Uterus (tissue), 4 donors: ENCODE measurements at places on chromosomes 6 and 20. TPM values are rescaled to one million over a fixed set of nuclear protein-coding genes. Genes with fewer than 3 reads are reported as not detected.

The PNRC1 gene
- 192 TPM for total RNA-seq

The CD83 gene
- 2.0 TPM for total RNA-seq

The HLA-DMB gene
- 23.6 TPM for total RNA-seq

The C2 gene
- 4.1 TPM for total RNA-seq

The MRS2 gene
- total RNA-seq, result 17.5 TPM

The NRN1 gene
- total RNA-seq, result 1.3 TPM

The ELMO2 gene
- total RNA-seq, result 59.0 TPM

DNA sequence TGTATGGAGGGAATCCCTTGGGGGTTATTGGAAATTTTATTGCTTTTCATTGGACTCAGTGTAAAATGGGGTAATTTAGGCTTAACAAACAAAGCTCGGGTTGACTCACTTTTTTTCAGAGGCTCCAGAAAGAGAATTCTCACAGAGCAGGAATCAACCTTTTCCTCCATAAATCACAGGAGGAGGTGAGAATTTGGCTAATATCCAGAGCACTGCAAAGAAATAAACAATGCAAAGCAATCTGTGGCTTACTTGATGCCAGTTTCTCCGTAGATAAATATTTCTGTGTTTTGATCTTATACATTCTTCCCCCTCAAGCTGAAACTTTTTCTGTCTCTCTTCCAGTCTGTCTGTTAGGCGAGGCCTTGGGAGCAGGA is 176.6 kb downstream of the TSHZ2 start:
- H3K27me3 ChIP-seq, result no peaks in the 10 kb centered on the region
- H3K27ac ChIP-seq, result peak overlapping the region; percentile 40
- no peak overlapping the region for H3K4me3 ChIP-seq
- no peak for DNase-seq

DNA sequence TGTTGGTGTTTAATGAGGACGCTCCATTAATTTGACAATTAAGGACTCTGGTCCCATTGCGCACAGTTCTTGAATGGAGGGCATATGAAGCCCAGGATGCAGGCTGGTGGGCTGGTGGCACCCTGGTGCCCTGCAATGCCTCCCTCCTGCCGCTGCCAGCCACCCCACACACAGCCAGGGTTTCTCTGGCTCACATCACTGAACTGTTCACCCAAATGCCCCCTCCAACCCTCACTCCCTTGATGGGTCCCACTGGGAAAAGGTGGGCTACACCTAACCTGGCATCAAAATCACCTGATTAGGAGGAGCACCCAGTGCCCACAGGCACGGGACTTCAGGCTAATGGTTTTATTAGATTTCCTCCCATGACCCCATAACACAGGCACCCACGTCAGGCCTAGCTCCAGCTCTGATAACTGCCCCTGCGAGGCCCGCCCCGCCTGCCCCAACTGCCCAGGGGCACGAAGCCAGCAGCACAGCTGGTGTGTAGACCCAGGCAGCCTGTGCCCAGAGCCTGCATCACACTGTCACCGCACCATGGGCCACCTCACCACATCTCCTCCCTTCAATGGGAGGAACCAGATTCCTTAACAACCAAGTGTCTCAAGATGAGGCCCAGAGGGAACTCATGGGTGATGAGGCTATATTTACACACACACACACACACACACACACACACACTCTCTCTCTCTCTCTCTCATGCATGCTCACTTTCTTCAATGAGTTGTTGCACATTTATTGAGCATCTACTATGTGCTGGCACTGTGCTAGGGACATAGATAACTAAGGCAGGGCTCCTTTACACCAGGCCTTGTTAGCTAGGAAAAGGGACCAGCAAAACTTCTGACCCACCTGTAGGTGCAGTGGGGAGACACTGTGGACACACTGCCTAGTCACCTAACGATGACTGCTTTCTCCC is 107.3 kb downstream of the NOL4L start:
- H3K27me3 ChIP-seq, result no peaks in the 10 kb centered on the region
- peak overlapping the region; percentile 83 for H3K27ac ChIP-seq
- H3K36me3 ChIP-seq, result no peaks in the 10 kb centered on the region
- H3K4me1 ChIP-seq, result peaks cover 10% of the 10 kb centered on the region
- no peak for DNase-seq
- no peak overlapping the region for H3K4me3 ChIP-seq

GRCh38 chr6:31575335-31575901 is at the start of gene TNF:
TSS of gene TNF (plus strand) at chr6:31575565. CDS start at chr6:31575742, 177 bp downstream.
- peaks cover 2% of the 10 kb centered on the region for H3K4me1 ChIP-seq
- no peak within 1 kb of the TSS for H3K4me3 ChIP-seq
- no peaks in the 10 kb centered on the region for H3K36me3 ChIP-seq

- no peak for DNase-seq
- no peak overlapping the region for H3K4me3 ChIP-seq
- H3K36me3 ChIP-seq, result no peaks in the 10 kb centered on the region
- no peak overlapping the region for H3K27ac ChIP-seq
- H3K27me3 ChIP-seq, result no peaks in the 10 kb centered on the region
Measured at GRCh38 chr6:155968921-155969320, 513.3 kb upstream of the NOX3 start.

- H3K27ac ChIP-seq, result no peak overlapping the region
- H3K36me3 ChIP-seq, result no peaks in the 10 kb centered on the region
- no peaks in the 10 kb centered on the region for H3K27me3 ChIP-seq
- no peaks in the 10 kb centered on the region for H3K4me1 ChIP-seq
- no peak overlapping the region for H3K4me3 ChIP-seq
- DNase-seq, result no peak
Measured at GRCh38 chr20:47622118-47622665, 120.5 kb downstream of the NCOA3 start.

DNA sequence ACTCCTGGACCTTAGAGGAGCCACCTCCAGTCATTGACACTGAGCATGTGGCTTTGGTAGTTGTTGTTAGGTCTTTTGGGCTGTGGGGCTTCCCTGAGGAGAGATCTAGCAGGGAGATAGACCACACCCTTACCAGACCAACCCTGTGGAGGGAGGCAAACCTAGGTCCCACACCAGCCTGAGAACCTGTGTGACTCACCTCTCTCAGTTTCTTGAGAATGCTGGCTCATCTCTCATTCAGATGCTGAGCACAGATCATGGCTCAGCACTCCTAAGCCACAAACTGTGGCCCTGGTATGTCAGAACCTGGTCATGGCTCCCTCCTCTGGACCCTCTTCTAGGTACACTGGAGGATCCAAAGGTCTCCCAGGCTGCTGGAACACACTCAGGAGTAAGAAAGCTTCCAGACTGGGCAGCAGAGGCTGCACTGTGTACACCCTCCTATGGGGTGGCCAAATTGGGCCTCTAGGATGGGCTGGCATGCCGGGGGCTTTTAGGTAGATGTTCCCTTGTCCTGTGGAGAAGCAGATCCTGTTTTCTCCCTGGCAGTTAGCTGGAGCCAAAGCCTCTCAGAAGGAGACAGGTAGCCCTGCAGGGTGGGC is 1294.5 kb downstream of the KHDRBS2 start:
- H3K36me3 ChIP-seq, result no peaks in the 10 kb centered on the region
- H3K27ac ChIP-seq, result no peak overlapping the region
- H3K4me3 ChIP-seq, result no peak overlapping the region
- no peak for DNase-seq

DNA sequence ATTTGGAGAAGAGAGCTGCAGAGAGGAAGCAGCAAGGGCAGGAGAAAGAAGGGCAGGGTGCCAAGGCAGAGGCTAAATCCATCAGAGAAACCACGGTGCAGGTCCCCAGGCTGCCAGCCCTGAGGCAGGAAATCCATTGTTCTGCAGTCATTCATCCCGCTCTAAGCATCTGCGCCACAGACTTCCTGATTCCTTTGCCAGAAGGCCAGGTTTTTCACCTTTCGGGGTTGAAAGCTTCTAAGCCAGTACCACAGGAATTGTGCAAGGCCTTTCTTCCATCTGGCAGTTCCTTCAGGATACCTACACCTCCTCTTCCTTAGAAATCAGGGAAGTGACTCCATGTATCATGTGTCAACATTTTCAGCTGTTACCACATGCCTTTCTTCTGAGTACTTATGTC is 45.6 kb downstream of the ADGRF5 start:
- H3K27me3 ChIP-seq, result no peaks in the 10 kb centered on the region
- no peak overlapping the region for H3K4me3 ChIP-seq

DNA sequence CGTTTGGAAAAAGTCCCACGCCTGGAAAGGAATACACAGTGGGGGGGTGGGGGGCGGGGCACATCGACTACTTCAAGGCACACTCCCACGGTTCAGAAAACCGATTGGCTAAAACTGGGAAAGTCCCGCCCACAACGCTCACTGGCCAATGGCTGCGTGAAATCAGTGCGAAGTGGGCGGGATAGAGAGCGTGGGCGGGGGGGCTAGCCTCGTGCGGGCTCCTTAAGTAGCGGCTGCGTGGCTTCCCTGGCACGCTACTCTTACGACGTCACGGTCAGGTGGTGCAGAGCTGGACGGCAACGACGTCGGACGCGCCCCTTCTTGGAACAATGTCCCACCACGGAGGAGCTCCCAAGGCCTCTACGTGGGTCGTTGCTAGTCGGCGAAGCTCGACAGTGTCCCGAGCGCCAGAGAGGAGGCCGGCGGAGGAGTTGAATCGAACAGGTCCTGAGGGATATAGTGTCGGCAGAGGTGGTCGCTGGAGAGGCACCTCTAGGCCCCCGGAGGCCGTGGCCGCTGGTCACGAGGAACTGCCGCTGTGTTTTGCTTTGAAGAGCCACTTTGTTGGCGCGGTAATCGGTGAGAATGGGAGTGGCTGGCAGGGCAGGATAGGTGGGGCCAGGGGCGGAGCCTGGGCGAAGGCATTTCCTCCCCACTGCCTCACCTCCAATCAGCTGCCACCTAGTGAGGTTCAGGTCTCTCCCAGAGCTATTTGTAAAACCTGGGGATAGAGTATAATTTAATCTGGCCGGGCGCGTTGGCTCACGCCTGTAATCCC is at the start of gene DDX43:
TSS of gene DDX43 (plus strand) at position 252 of the 778 bp plus-strand sequence. CDS start at position 330, 78 bp downstream.
- H3K4me1 ChIP-seq, result no peaks in the 10 kb centered on the region
- H3K27ac ChIP-seq, result no peak within 1 kb of the TSS
- DNase-seq, result peak; percentile 50
- H3K27me3 ChIP-seq, result no peaks in the 10 kb centered on the region

DNA sequence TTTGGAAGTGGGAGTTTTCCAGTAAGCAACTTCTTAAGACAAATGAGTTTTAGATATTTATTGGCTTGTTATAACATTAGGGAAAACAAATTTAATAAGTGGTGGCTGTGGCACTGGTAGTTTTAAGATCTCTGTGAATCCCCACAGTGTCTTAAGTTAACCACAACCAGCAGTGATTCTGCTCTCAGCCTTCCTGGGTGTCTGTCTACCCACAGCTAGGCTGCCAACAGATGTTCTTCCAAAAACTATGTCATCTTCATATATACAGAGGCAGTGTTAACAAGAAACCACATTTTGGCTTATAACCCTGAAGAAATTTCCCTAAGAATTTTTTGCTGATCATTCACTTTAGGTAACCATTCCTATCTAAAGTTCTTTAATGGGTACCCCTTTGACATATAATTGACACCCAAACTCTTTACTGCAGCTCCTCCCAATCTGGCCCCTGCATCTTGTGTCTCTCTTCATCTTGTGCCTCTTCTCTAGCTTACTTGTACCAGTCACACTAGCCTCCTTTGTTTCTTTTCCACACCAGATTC is 52.7 kb downstream of the TOP1 start:
- H3K27me3 ChIP-seq, result no peaks in the 10 kb centered on the region
- no peaks in the 10 kb centered on the region for H3K36me3 ChIP-seq
- H3K4me3 ChIP-seq, result no peak overlapping the region
- no peak overlapping the region for H3K27ac ChIP-seq
- DNase-seq, result no peak

DNA sequence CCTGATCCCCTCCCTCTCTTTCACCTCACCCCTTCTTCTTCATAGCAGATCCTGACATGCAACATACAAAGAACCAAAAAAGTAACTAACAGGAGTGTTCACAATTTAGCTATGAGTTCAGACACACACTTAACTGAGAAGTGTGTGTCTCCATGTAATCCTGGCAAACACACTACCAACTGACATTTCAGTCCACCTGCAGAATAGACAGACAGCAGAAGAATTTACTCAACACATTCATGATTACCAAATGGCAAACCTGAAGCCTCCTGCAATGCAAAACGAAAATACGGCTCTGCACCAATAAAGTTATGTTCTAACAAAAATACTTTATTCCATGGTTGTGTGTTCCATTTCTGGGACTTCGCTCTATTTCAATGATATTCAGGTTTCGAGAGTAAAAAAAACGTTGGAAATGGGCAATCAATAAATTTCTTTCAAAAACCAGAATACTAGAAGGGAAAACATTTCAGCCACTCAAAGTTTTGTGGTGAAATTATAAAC is 2.6 kb downstream of the BACH2 start:
- no peaks in the 10 kb centered on the region for H3K27me3 ChIP-seq
- no peaks in the 10 kb centered on the region for H3K36me3 ChIP-seq
- no peak overlapping the region for H3K27ac ChIP-seq
- H3K4me1 ChIP-seq, result peaks cover 3% of the 10 kb centered on the region

- no peaks in the 10 kb centered on the region for H3K4me1 ChIP-seq
- H3K27ac ChIP-seq, result no peak overlapping the region
- DNase-seq, result no peak
- no peaks in the 10 kb centered on the region for H3K27me3 ChIP-seq
- no peak overlapping the region for H3K4me3 ChIP-seq
Measured at GRCh38 chr6:21603082-21603952, 9.8 kb downstream of the SOX4 start.

DNA sequence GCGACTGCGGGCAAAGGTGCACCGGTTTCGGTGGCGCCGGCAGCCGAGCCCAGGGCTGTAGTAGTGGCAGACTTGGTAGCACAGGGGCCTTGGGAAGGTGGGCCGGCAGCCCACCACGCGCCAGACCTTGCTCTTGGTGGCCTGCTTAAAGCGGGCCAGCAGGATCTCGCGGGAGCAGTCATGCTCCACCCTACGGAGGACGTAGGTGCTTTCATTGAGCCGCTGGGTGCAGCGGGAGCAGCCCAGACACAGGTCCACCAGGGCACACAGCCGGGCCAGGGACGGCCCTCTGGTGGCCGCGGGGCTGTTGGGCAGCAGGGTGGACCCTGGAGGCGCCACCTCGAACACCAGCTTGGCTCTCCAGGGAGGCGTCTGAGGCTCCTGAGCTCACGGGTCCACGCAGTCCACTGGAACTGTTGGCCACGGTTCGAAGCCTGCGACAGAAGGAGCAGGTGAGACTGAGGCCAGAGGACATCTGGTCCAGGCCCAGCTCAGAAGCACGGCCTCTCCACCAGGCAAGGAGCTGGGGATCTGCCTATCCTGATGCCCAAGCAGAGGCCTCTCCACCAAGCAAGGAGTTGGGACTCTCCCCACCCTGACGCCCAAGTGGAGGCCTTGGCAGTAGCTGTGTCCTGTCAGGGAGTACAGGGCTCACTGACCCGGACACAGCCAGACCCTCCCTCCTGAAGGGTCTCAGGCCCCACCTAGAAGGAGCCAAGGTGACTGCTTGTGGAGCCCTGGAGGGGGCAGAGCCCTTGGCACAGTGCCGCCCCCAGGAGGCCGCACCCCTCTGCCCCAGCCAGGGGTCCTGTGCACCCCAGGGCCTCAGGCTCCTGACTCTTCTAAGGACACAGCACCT is 1.0 kb downstream of the HELZ2 start:
- H3K27ac ChIP-seq, result peak overlapping the region; percentile 63
- peak overlapping the region; percentile 63 for H3K4me3 ChIP-seq
- no peaks in the 10 kb centered on the region for H3K27me3 ChIP-seq
- DNase-seq, result no peak
- H3K4me1 ChIP-seq, result peaks cover 6% of the 10 kb centered on the region
- H3K36me3 ChIP-seq, result no peaks in the 10 kb centered on the region
